ENCODE measurements at places on chromosomes 2 and 18.
A peak's percentile ranks its signal among the peaks of the same experiment; 100 is the strongest.

DNA sequence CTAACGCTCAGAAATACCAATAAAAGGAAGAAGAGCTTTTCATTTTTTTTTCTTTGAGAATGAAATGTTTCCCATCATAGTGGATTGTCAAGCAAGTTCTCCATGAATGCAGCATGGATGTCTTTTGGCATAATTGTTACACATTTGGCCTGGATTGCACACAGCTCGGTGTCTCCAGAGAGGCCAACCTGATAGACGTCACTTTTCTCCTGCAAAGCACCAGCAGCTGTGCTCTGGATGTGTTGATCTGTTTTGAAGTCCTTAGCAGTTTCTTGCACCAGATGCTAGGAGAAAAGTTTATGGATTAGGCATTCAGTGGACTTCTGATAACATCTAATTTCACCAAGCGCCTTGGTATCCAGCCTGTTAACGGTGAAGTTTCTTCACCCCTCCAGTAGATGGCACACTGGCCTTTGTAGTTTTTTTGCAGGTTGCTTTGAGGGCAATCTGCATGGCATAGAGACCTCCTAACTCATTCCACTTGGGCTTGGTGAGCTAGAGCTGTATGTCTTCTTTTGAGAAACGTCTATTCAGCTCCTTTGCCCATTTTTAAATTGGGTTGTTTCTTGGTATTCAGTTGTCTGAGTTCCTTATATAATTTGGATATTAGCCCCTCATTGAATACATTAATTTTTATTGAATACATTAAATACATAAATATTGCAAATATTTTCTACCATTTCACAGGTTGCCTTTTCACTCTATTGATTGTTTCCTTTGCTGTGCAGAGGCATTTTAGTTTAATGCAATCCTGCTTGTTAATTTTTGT lies 59.7 kb downstream of the PTH2R start:
- DNase-seq = peak; percentile 33

DNA sequence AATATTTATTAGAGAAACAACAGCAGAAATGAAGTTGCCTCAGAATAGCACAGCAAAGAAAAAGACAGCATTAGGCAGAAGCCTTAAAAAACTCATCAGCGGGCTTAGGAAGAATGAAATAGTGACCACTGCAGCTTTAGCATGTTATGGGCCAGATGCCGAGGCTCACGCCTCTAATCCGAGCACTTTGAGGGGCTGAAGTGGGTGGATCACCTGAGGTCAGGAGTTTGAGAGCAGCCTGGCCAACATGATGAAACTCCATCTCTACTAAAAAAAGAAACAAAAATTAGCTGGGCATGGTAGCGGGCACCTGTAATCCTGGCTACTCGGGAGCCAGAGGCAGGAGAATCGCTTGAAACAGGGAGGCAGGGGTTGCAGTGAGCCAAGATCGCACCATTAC lies 32.4 kb downstream of the AP1S3 start:
- DNase-seq = no peak

GRCh38 chr18:44452346-44452745 lies 228.3 kb upstream of the SETBP1 start:
- no peak for DNase-seq

DNA sequence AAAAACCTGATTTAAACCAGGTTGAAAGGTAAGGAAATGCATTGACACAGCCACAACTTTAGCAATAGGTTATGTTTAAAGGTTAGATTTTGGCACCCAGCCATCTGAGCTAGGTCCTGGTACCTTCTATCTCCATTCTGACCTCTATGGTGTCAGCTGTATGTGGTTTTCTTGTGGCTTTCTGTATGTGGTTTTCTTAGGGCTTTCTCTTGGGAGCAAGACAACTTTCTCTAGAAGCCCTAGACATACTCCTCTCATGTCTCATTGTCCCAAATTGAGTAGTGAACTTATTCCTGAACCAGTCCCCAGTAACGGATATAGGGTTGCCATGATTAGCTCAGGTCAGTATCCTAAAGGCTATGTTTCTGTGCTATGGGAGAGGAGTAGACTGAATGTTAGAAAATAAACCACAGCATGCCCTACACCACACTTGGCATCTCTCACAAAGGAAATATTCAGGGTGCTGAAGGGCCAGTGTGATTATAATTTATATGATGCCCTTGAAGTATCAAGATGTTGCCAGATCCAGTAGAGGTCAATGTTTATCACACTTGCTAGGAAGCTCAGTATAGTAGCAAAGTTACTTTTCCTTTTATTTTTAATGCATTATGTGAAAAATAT lies 176.1 kb downstream of the CAPN13 start:
- DNase-seq = no peak

GRCh38 chr2:68730828-68731227 lies 3.8 kb upstream of the ARHGAP25 start:
- DNase-seq = no peak

DNA sequence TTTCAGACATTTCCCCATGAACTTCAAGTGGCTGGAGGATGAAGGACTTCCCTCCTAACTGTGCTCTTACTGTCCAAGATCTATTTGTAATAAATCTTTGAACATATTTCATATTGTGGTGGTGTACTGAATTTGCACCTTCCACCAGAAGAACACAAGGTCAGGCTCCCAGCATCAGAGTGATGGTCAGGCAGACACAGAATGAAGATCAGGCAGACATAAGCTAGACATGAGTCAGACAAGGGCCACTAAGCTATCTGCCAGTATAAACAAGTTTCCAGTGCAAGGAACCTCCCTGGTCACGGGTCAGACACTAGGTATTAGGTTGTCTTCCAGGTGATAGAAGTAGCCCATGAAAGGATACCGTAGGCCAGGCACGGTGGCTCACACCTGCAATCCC lies 20.0 kb downstream of the AQP12B start:
- DNase-seq = no peak

- DNase-seq = no peak
Measured at GRCh38 chr2:121408641-121409040, 122.0 kb upstream of the RNU4ATAC start.

DNA sequence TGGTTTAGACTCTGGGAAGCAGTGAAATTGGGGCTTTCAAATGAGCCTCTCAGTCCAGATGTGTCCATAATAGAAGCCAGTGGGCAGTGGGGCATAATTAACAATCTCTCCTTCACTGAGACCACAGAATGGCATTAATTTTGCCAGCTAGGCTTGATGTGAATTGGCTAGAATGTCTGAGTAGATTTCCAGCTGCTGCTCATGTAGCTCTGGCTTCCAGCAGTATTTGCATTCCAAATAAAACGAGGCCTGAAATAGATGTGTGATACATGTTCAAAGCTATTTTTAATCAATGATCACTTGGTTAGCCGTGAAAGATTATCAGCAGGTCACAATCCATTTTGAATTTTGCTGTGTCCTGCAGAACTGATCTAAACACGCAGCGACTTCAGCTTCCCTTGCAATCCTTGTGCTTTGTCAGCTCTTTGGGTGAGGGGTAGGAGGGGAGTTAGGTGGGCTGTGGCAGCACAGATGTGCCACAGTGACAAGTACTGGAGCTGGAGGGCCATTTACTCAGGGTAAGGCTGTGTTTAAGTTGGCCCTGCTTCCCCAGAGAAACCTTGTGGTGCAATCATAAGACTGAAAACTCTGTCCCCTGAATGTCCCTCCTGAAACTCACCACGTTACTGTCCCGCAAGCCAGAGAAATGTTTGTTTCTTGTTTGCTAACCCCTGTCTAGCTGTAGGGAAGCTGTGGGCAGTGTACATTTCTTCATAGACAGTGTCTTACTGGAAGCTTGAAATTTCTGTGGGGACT lies 56.9 kb upstream of the TMEM178A start:
- DNase-seq = no peak

DNA sequence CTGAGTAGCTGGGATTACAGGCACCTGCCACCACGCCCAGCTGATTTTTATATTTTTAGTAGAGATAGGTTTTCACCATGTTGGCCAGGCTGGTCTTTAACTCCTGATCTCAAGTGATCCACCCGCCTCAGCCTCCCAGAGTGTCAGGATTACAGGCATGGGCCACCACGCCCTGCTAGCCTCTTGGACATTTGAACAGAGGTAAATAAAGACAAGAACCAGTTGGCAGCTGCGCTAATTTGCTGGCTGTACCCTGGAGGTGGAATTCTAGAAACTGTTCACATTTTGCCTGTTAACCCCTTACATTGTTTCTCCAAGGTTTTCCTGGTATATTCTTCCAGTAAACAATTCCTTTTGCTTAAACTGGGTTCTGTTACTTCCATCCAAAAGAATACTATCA lies 132.9 kb downstream of the CDH2 start:
- no peak for DNase-seq

- DNase-seq = no peak
Measured at GRCh38 chr2:7845332-7845731, 836.5 kb upstream of the ID2 start.

DNA sequence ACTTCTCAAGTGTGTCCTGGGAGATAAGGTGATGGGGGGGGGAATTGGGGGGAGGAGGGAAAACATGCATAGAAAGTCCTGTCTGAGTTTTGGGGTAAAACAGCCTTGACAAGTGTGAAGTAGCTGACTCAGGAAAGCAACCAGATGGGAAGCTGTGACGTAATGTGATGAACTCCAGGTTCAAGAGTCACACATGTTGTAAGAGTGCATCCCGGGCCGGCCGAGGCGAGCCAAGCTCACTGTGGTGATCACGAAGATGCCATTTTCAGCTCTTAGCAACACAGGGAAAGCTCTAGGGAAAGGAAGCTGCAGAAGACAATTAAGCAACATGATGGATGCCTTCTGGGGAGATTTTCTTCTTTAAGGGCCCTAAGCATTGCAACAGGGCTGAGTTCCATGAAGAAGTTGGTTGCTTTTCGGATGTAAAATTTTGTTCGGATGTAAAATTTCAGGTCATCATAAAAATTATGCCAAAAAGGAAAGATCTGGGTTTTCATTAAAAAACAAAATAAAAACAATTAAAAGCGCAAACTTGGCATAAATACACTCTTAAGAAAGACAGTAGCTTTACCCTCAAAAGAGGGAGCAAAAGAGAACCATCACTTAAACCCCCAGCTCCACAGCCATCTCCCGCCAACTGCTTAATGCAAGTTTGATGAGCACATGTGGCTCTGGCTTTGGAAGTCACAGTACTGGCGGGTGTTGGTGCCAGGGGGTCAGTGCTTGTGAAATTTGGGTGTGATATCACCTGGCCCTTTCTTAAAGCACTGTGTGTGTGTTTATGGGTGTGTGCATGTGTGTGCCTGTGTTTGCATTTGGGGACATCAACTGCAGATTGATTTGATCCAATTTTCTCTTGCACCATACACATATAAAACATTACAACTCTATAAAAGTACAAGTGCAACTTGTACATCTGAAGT lies 19.1 kb downstream of the SERTAD2 start:
- no peak for DNase-seq

GRCh38 chr2:200538139-200538538 lies 12.1 kb downstream of the SGO2 start:
- DNase-seq = no peak

- no peak for DNase-seq
Measured at GRCh38 chr2:72291059-72291458, 143.4 kb upstream of the CYP26B1 start.

DNA sequence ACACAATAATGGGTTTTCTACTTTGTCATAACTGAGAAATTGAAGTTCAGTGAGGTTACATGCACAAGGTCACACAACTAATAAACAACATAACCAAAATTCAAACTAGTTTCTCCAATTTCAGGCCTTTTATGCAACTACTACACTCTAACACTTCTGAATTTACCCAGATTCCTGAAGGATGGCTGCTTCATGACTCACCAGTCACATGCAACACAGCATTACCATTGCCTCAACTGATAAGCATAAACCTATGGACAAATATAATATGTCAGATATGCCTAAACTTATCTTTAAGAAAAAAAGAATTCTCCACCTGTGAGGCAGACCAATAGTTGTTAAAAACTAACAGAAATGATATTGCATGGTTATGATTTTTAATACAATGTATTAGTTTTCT lies 586.5 kb upstream of the SLC8A1 start:
- DNase-seq = no peak

- DNase-seq = no peak
Measured at GRCh38 chr2:102618452-102619413, 620 bp upstream of the SLC9A2 start.

DNA sequence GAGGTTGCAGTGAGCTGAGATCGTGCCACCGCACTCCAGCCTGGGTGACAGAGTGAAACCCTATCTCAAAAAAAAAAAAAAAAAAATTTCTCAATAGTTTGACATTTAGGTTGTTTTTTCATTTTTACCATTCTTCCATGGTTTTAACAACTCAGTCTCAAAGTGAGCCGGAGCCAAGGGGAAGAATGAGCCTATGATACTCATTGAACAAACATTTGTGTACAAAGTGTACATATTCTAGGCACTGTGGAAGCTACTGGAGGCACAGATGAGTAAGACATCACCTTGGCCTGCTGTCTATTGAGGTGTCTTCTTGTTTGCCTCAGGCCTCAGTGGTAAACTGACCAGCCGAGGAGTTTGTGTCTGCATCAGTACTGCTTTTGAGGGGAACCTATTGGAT lies 21.9 kb downstream of the CENPO start:
- DNase-seq = no peak

- no peak for DNase-seq
Measured at GRCh38 chr2:148906124-148906523, 31.1 kb downstream of the KIF5C start.

GRCh38 chr2:75853436-75853835 lies 142.7 kb upstream of the GCFC2 start:
- DNase-seq = no peak

- no peak for DNase-seq
Measured at GRCh38 chr2:3216841-3217495, 160.7 kb downstream of the EIPR1 start.

DNA sequence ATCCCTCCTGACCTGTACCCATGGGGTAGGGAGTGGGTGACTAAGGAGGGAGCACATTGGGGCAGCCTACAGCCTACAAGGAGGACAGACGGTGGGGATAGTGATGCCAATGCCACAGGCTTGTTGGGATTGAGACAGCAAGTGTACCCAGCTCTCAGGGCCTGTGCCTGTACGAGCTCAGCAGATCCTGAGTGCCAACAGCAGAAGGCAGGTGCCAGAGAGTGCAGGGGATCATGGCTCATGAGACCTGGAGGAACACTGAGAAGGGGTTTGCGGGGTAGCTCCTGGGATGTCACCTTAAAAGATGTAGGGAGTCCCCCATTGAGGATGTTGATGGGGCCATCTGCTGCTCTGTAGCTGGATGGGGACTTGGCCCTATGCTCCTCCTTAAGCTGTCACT lies 10.3 kb upstream of the SNED1 start:
- DNase-seq = no peak

GRCh38 chr2:113057117-113057516 lies 1.9 kb upstream of the IL36RN start:
- DNase-seq = no peak

All from HuH-7 (cell line).